ENCODE measurements at places on chromosomes 3 and 15. TPM values are rescaled to one million over a fixed set of nuclear protein-coding genes. Genes with fewer than 3 reads are reported as not detected.

The IL12A gene
- 0.64 TPM for total RNA-seq

The FILIP1L gene
- 213 TPM for total RNA-seq

The GJD2 gene
- total RNA-seq = not detected

The COL8A1 gene
- 324 TPM for total RNA-seq

The GOLGA8S gene
- under 0.01 TPM for total RNA-seq

Data from fibroblast of villous mesenchyme (primary cell).